NCI-H2171 (cell line): ENCODE measurements at places on chromosomes 3 and 15.
A peak's percentile ranks its signal among the peaks of the same experiment; 100 is the strongest.

GRCh38 chr15:65051266-65051665 is 6.1 kb downstream of the SLC51B start:
- no peak for DNase-seq

GRCh38 chr15:31027910-31028578 is 36.6 kb upstream of the MTMR10 start:
- DNase-seq = no peak

GRCh38 chr3:177358977-177359592 is 161.8 kb upstream of the TBL1XR1 start:
- DNase-seq = peak; percentile 58

DNA sequence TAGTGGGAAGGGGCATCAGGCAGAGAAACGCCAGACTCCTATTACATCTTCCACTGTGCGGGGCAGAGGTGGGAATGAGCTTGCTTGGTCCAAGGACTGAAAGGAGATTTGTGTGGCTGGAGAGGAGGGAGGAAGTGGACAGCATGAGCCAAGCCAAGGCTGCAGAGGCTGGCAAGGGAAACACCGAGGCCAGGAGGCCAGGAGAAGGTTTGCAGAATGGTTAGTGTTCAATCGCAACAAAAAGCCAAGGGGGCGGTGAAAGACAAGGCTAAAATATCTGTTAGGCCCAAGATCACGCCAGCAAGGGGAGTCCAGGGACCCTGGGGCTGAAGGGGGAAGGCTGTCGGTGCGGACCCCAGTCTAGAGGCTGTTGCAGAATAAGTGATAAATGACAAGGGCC is 75.8 kb downstream of the CPN2 start:
- DNase-seq = no peak

GRCh38 chr3:151837057-151837456 is 23.1 kb downstream of the AADAC start:
- peak; percentile 56 for DNase-seq

GRCh38 chr15:72774696-72775383 is 8.7 kb downstream of the ADPGK start:
- DNase-seq = no peak

- no peak for DNase-seq
Observed at GRCh38 chr3:42503957-42504333, 1.5 kb downstream of the VIPR1 start.

DNA sequence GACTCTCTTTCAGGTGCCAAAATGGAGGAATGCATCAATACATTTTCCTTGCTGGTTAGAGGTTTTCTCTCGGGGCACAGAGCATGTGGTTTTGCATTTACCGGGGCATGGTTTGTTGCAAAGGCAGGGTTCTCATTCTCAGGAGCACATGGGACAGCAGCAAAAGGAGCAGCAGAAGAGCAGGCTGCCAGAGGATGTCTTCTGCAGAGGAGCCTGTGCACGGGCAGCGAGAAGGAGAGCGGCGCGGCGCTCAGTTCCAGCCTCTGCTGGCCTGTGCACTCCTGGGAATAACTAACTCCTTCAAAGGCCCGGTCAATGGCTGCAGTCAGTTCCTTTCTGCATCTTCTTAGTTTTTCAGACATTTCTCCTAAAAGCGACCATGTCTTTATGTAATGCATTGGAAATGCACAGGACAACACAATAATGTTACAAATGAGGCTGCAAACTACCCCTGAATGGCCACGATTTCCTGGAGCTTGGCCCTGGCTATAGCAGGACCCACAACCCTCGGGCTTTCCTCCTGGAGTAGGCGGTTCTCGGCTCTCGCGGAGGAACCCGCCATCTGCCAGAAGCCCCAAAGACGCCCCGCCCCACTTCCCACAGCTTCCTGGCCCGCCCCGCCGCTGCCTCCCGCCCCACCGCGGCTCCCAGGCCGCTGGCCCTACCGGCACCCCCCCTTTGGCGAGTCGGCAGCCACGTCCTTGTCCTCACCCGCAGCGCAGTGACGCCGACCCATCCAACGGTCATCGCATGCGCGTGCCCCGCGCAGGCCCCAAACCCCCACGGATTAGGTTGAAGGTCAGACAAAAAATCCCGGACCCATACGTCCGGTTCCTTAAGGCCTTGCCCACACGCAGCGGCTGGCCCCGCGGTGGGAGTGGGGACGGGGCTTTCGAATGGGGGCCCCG is at the start of gene C3orf62:
Gene C3orf62 (minus strand): TSS at position 758 of the 908 bp plus-strand sequence. CDS start 360 bp downstream, at position 398.
- DNase-seq = no peak

GRCh38 chr3:127986803-127987202 is 65.4 kb upstream of the SEC61A1 start:
- no peak for DNase-seq

GRCh38 chr3:96434651-96435050 is 379.7 kb upstream of the EPHA6 start:
- no peak for DNase-seq

GRCh38 chr3:178320456-178321351 is 215.5 kb upstream of the KCNMB2 start:
- DNase-seq = peak; percentile 77

- no peak for DNase-seq
Observed at GRCh38 chr3:121870717-121871116, 23.5 kb upstream of the SLC15A2 start.

- no peak for DNase-seq
Observed at GRCh38 chr3:62688050-62688449, 187.2 kb downstream of the CADPS start.

- peak; percentile 82 for DNase-seq
Observed at GRCh38 chr3:142863010-142863817, 25.7 kb downstream of the PCOLCE2 start.

- no peak for DNase-seq
Observed at GRCh38 chr15:58440158-58440910, 8.5 kb downstream of the LIPC start.

DNA sequence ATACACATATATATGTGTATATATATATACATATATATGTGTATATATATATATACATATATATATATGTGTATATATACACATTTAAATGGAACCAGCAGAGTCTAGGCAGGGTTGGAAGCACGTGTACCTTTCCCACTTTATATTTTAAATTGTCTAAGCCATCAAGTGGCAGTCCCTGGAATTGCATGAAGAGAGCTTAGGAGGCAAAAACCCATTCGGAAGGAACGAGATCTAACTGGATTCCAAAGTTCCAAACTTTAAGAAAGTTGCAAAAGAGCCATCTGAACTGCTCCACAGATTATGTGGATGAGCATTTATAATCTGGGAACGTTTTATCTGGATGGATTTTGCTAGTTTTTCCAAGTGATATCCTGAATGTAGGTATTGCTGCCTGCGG is 186.5 kb downstream of the FOXP1 start:
- no peak for DNase-seq

GRCh38 chr3:188234132-188234531 is 80.2 kb downstream of the LPP start:
- no peak for DNase-seq

DNA sequence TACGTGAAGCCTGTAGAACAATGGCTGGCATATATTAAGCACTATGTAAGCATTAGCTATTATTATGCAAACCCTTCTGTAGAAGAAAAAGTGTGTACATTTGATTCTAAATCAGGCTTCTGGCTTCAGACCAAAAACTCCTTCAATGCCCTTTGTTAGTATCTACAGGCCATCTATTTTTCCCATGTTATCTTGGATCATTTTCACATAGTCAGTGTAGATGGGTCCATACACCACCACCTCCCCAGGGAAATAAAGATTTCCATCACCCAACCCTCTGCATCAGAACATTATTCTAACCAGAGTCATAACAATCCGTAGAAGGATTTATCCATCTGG is 8.0 kb upstream of the KLHL6 start:
- no peak for DNase-seq

GRCh38 chr3:61463191-61463590 is 98.2 kb upstream of the PTPRG start:
- DNase-seq = no peak

DNA sequence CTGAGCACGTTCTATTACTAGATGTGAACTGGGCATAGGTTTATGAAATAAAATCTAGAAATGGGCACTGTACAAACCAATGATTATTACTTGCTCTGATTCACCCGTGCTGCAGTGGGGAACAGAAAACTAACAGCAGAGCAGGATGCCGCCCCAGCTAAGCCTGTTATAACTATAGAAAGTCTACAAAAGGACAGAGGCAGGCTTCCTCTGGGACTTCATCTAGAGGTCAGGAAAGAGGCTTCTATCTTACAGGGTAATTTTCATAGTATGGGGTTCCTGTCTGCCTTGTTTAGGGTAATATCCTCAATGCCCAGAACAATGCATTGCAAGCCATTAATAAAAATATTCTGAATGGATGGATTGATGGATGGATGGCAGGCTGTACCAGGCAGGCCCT is 177.0 kb upstream of the TBL1XR1 start:
- no peak for DNase-seq

DNA sequence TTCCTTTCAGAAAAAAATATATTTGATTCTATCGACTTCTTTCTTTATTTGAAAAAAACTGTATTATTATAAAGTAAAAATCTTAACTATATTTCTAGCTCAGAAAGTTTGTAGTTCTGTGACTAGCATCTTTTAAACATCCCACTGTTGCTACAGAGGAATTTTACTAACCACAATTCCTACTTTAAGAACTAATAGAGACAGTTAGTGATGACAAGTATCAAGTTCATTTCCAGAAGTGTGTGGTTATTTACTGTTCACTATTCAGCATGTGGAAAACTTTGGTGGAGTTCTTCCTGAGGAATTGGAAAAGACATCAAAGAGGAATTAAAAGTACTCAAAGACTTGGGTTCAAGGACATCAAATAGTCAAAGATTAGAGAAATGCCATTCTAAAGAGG is 524.1 kb upstream of the CBLB start:
- no peak for DNase-seq

GRCh38 chr3:51712038-51712420 is 5.2 kb downstream of the GRM2 start:
- no peak for DNase-seq

GRCh38 chr15:26126819-26127387 is 263.8 kb upstream of the ATP10A start:
- no peak for DNase-seq

GRCh38 chr15:81569286-81570080 is 195.5 kb upstream of the TMC3 start:
- DNase-seq = no peak

GRCh38 chr15:33296050-33296449 is 14.7 kb upstream of the RYR3 start:
- no peak for DNase-seq

DNA sequence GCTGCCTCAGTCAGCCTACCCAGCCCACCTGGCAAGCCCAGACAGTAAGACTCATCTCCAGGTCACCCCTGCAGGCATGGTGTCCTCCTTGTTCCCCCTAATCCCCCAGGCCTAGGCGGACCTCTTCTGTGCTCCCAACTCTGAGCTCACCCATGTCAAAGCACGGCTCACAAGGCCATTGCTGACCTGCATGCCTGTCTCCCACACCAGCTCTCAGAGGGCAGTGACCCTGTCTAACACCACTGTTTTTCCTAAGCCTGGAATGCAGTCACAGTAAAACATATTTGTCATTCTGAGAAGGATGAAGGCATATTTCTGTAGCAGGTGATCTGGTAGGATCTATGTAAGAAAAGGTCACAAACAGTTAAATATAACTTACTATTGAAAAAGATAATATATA is 110.3 kb upstream of the HACD2 start:
- DNase-seq = no peak

- DNase-seq = peak; percentile 14
Observed at GRCh38 chr3:160678292-160678842, 1.4 kb downstream of the ARL14 start.

DNA sequence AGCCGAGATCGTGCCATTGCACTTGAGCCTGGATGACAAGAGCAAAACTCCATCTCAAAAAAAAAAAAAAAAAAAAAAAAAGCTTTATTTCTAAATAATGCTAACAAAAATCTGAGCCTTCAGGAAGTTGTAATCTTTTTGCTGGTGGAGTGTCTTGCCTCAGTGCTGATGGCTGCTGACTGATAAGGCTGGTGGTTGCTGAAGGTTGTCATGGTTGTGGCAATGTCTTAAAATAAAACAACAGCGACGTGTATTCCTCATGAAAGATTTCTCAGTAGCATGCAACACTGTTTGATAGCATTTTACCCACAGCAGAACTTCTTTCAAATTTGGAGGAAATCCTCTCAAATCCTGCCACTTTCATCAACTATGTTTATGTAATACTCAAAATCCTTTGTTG is 77.4 kb upstream of the PTPRG start:
- DNase-seq = no peak

DNA sequence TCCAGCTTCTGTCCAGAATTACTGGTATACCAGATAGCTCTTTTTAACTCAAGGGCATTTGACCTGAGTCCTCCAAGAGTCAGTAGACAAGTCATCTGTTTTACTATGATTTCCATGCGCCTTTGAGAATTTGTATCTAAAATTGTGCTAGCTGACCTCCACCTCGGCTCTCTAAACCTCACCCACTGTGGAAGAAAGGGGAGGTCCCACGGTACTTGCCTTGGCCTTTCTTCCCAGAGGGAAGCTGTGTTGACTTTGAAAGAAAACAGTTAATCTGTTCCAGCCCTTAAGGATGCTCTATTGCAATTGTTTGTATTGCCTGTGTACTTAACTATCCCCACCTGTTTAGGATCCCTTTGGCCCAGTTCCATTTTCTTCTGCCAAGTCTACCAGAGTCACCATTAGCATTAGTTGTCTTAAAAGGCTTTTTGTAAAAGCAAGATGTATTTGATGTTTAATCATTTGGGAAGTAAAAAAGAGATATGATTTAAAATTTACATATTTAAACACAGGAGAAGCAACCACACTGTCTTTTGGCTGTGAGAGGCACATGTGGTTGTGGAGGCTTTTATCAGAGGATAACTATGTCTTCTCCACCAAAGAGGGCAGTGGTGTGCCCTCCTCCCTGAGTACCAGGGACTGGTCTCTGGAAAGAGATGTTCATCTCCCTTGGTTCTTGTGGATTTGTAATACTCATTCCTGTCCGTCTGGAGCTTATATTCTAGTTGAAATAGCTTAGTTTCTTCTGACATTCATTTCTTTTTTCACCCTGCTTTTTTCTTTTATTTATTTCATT is 88.8 kb downstream of the CRTC3 start:
- no peak for DNase-seq

GRCh38 chr3:385151-385550 is 188.6 kb downstream of the CHL1 start:
- DNase-seq = no peak

DNA sequence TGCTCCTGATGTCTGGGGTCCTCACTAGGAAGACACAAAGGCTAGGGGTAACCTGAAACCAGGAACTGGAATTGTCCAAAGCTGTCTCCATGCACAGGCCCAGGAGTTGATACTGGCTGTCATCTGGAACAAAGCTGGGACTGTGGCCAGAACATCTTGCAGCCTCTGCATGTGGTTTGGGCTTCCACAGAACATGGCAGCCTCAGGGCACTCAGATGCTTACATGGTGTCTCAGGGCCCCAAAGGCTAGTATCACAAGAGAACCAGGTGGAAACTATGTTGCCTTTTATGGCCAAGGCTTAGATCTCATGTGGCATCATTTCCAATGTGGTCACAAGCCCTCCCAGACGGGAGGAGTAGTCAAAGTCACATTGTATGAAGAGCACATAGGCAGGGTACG is 335.2 kb upstream of the TRIM42 start:
- DNase-seq = peak; percentile 16

GRCh38 chr3:126516152-126516935 is 1.2 kb downstream of the UROC1 start:
- DNase-seq = no peak

GRCh38 chr3:188421151-188421821 is 267.3 kb downstream of the LPP start:
- no peak for DNase-seq

- no peak for DNase-seq
Observed at GRCh38 chr3:158520433-158520832, 50.6 kb upstream of the MLF1 start.
